ENCODE measurements at places on chromosomes 5 and 9. TPM values are rescaled to one million over a fixed set of nuclear protein-coding genes. Genes with fewer than 3 reads are reported as not detected.

Gene EQTN
- total RNA-seq, result not detected

Gene STPG3
- 0.31 TPM for total RNA-seq

DNA sequence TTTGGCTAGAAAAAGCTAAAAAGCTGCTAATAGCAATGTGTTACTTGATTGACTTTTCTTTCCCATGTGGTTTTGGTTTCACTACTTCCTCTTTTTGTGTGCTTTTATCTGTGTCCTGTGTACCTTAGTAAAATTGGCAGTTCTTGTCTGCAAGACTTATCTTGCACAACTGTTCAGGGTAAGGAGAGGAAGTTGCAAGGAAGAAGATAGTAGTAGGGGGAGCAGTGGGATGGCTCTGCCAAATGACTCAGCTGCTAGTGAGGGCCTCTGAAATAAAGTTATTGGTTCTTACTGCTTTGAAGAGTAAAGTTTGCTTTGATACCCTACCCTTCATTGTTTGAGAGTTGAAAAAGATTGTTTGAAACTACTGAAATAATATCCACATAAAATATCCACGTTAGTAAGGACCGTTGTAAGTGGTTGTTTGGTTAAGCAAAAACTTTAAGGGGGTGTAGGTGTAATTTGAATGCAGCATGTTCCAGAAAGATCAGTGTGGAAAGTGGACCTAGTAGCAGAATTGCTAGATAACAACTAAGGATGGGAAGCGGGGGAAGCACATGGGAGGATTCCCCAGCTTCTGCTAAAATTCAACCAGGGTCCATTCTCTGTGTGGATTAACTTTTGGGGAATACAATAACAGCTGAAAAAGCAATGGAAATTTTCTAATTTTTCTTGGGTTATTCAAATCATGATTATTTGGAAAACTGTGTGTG lies 123.5 kb downstream of the SCAMP1 start:
- no peak overlapping the region for H3K27ac ChIP-seq
- DNase-seq, result no peak
- H3K36me3 ChIP-seq, result peaks cover 37% of the 10 kb centered on the region
- H3K27me3 ChIP-seq, result no peaks in the 10 kb centered on the region
- H3K4me1 ChIP-seq, result peaks cover 11% of the 10 kb centered on the region

DNA sequence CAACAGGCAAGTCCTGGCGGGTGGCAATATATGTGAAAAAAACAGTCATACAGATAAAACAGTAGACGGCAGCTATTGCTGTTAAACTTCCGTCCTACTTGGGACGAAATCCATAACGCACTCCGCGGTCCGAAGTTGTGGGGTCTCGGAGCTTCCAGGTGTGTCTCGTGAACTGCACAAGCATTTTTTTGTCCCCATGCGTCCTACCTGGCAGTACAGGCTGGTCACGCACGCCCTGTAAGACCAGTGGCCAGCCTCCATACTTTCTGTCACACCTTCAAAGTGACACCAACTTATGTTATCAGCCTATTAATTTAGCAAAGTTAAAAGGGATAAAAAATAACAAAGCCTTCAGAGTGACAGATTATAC lies 51.3 kb downstream of the TGFBI start:
- H3K4me3 ChIP-seq, result peak overlapping the region; percentile 88
- peak overlapping the region; percentile 84 for H3K27ac ChIP-seq
- H3K36me3 ChIP-seq, result no peaks in the 10 kb centered on the region
- no peak for DNase-seq
